ENCODE measurements at places on chromosomes 2 and 18.

- DNase-seq: no peak
These were observed 469.4 kb downstream of the DLGAP1 start for GRCh38 chr18:3985664-3986063.

- no peak for DNase-seq
These were observed 4.8 kb downstream of the ALK start for GRCh38 chr2:29916571-29916970.

- no peak for DNase-seq
These were observed 267.8 kb upstream of the NXPH2 start for GRCh38 chr2:139048017-139048416.

GRCh38 chr2:197184959-197185586 lies 125.5 kb downstream of the ANKRD44 start:
- DNase-seq: no peak

DNA sequence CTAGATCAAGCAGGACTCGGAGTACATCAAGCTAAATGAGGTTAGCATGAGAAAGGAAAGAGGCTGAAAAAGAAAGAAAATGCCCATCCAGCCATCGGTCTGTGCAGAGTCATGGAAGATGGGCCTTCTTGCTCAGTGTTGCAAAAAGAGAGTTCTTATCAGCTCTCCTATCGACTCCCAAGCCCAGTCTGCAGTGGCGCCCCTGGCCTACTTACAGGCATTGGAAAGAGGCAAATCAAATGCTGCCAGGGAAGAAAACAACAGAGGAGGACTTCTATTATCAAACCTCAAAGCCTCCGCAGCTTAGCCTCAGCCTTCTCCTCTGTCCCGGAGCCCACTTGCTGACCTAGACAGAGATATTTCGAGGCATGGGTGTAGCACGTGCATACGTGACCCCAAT lies 66.0 kb downstream of the CDH2 start:
- DNase-seq: no peak

DNA sequence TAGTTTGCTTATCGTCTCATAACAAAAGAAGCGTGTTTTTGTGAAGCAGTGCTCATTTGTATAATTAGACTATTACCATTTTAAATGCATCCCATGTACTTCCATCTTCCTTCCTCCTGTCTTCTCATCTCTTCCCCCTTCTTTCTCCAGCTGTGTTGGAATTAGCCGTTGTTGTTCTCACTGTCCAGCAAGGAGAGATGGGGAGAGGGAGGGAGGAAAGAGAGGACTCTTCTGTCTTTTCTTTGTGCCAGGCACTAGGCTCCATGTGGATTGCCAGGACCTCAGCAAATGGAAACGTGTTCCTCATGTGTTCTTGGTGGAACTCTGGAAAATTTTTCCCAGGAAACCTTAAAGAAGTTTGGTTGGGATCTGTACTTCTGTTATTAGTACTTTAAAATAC lies 131.7 kb downstream of the PHLPP1 start:
- DNase-seq: no peak

- no peak for DNase-seq
These were observed 106.6 kb downstream of the MAPK4 start for GRCh38 chr18:50666536-50666935.

DNA sequence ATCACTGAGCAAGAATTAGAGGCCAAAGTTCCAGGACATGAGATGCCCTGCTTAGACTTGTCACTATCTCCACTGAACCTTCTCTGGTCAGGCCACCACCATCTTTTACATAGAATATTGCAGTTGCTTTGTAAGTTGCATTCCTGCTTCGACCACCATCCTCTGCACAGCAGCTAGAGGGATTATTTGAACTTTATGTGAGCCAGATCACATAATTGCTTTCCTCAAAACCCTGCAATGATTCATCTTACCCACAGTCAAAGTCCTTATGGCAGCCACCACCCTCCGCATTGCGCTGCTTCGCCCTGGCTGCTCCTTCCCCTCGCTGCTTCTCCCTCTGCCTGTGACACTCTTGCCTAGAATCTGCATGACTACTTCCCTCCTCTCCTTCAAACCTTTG lies 111.3 kb downstream of the EML6 start:
- no peak for DNase-seq

DNA sequence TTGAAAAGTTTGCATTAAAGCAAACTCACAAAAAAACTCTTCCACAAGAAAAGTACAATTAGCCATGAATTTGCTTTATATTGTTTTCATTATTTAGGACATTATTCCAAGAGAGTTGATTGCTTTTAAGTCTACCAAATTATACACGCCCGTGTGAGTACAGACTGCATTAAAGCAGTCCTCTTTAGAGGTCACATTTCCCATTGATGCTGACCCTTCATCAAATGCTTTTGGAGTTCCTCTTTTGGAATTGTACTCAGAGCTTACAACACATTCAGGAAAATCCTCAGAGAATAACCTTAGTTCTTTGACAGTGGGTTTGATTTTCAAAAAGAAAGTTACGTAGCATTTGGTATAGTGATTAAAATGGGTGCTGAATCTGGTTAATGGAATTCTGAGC lies 256.1 kb downstream of the CDH2 start:
- no peak for DNase-seq

GRCh38 chr2:160405077-160405867 lies 88.3 kb downstream of the RBMS1 start:
- no peak for DNase-seq

- DNase-seq: no peak
These were observed 53.0 kb upstream of the GALNT3 start for GRCh38 chr2:165847001-165847400.

- no peak for DNase-seq
These were observed 82.2 kb upstream of the CDKL4 start for GRCh38 chr2:39325966-39326365.

- DNase-seq: no peak
These were observed 154.7 kb upstream of the HS6ST1 start for GRCh38 chr2:128473175-128474035.

DNA sequence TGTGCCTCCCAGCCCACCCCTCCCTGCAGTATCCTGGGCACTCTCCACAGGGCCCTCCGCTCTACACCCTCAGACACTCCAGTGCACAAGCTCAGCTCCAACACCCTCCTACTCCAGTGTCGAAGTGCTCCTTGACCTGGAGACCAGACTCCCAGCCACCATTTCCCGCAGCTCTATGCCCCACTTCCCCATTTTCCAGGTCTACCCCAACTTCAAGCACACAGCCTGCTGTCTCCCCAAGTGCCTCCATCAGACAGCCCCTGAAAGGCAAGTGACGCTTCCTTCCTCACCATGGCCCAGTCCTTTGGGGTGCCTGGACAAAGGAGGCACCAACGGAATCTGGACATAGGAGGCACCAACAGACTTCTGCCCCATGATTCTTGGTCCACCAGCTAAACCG lies 7.2 kb downstream of the PASK start:
- DNase-seq: no peak

- DNase-seq: no peak
These were observed 154.5 kb downstream of the RPIA start for GRCh38 chr2:88845772-88846661.

- no peak for DNase-seq
These were observed 255.6 kb downstream of the RDH14 start for GRCh38 chr2:18304849-18305248.

- DNase-seq: peak; percentile 45
These were observed 633 bp downstream of the KIAA1328 start for GRCh38 chr18:36829362-36830157.

DNA sequence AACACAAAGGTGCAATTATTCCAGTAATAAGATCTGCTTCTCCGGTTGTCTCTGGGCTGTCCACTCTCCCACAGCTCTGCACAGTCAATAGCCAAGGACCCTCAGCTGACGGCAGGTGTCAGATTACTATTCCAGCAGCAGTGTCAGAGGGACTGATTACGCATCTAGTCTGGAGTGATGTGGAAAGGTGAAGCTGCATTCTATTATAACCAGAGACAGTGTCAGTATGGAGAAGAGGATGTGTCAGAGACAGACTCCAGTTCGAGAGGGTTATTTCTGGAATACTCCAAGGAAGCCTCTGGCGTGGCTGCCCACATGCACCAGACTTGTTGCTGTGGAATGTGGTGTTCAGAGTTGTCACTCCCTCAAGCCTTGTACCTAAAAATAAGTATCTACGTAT lies 163.6 kb upstream of the TMEM200C start:
- no peak for DNase-seq

GRCh38 chr2:240994171-240994896 lies 4.1 kb upstream of the SNED1 start:
- no peak for DNase-seq

GRCh38 chr18:75204732-75205513 lies 4.0 kb downstream of the PTGR3 start:
- no peak for DNase-seq

DNA sequence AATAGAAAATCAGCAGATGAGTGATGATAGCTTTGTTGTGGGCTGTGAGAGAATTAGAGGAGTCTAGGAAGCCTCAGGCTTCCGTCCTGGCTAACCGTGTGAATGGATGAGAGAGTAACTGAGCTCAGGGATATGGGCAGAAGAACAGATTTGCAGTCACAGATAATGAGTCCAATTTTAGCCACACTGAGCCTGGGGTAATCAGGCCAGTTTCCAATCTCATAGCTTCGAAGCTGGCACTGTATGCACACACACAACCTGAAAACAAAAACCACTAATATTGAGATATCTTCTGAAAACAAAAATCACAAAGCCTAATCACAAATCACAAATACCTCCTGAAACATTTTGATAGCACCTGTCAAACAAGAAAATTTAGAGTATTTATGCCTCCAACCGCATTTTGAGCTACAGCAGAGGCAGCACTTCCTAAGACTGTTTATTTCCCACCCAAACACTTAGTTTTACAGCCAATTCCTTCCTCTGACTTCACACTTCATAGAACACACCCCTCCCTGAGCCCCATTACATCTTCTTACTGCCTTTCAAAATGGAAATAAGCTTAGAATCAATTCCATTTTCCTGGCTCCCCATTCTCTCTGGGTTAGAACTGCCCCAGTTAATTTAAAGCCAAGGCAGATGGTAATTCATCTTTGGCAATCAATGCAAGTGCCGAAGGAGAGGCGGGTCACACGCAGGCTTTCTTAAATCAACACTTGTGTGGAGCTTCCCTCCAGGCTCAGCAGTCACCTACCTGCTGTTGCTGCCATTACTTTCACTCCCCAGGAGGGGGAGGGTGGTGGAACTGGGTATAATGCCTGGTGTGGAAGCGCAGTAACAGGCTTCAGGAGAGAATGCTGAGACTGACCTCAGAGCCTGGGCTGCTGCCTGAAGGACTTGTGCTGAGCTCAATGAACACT lies 18.9 kb downstream of the TTR start:
- DNase-seq: no peak

DNA sequence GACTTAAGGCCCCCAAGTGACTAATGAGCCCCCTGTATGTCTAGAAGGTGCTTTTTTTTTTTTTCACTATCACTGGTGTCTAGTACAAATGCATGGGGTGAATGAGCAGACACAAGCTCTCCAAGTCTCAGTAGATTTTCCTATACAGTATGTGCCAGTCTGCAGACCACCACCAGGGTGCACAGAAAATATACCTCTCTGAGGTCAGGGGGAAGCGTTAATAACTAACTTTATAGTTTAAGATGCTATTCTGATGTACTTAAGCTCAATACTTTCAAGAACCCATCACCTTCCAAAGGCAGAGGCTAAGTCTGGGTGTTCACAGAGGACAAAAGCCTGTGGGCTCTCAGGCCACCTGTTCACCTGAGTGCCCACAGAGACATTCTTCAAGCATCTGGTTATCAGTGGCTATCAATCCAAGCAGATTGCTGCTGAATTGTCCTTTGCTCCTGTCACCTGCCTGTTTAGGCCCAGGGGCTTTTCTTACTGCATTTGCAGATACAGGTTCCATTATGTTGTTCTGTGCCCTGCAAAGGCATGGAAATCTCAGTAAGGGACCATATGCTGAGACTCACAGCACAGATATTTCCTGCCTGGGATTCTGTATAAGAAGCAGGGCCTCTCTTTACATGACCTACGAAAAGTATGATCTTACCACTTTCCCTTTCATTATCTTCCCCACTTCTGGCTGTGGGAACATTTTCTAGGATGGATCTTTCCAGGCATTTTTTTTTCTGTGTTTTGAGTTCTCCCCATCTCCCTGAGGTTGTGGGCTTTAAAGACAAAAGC lies 534.6 kb downstream of the TNS1 start:
- no peak for DNase-seq

GRCh38 chr18:50104421-50104820 lies 90.5 kb downstream of the MYO5B start:
- no peak for DNase-seq

- no peak for DNase-seq
These were observed 122.2 kb downstream of the INHBB start for GRCh38 chr2:120468136-120468535.

DNA sequence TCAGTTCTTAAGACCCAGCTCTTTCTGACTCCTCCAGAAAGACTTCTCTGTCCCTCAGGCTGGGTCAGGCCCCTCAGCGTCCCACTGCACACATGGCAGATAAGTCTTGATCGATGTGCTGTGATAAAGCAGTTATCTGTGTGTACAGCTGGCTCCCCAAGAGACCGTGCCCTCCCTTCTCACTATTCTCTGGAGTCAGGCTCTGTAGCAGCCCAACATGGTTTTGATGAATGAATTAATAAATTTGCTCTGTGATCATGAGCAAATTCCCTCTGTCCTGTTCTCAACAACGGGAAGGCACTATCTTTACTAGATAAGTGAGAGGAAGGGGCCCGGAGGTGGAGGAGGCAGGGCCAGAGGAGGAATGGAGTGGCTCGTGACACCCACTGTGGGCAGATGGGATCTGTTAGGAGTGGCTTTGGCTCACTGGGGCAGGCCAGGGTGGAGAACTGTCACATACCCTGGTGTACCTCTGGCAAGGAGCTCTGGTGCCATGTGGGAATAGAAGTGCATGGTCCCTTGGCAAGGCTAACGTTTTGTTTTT lies 48.3 kb downstream of the ZFP36L2 start:
- DNase-seq: no peak

DNA sequence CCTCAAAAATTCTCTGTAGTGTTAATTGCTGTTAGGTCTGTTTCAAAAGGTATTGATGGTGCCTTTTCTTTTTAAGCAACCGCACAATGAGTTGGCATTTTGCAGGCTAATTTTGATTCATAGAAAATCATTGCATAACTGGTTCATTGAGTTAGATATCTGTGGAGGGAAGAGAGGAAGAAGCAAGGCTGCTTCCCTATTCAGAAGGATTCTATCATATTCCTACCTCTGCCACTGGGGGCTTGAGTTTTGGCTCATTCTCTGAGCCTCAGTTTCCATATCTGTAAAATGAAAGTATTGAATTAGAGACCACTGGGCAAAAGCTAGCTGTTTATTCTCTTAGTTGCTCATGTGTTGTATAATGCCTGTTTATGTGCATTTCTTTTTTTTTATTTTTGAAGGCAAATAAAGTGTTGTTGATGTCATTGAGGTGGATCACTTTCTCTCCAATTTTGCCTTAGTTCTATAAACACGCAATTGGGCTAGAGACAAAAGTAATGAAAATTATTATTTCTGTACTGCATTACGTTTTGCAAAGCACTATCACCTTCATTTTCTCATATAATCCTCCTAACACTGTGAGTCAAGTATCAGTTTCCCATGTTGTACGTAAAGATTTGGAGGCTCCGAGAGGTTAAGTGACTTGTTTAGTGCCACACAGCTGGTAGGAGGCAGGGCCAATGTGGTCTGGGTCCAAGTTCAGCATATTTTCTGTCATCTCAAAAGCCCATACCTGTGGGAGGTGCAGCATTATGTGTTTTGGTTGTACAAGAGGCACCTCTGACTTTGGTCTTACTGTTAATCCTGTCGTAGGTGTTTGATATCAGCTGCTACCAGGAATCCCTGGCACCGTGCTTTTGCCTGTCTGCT lies 5.9 kb downstream of the TRIB2 start:
- DNase-seq: no peak

GRCh38 chr2:168801961-168802858 lies at the start of gene NOSTRIN:
Gene NOSTRIN, plus strand, starts transcription at chr2:168802637. Its CDS starts 10 bp downstream, at chr2:168802647.
- no peak for DNase-seq

- DNase-seq: no peak
These were observed 707 bp downstream of the KRCC1 start for GRCh38 chr2:88054782-88055370.

Data from amygdala (tissue), 56 donors.